ENCODE measurements at places on chromosomes 11 and 22. TPM values are rescaled to one million over a fixed set of nuclear protein-coding genes. Genes with fewer than 3 reads are reported as not detected.

The ADM2 gene
- 0.51 TPM for total RNA-seq

The FOLR3 gene
- not detected for total RNA-seq

The DEFB108B gene
- not detected for total RNA-seq

The CNGA4 gene
- total RNA-seq: 0.10 TPM

The TNNT3 gene
- not detected for total RNA-seq

The OVOL1 gene
- total RNA-seq: not detected

The USP2 gene
- total RNA-seq: 0.34 TPM

The KRTAP5-9 gene
- not detected for total RNA-seq

The OR52A5 gene
- not detected for total RNA-seq

The RRP8 gene
- 27.9 TPM for total RNA-seq
